ENCODE measurements at places on chromosomes 5 and 9.

DNA sequence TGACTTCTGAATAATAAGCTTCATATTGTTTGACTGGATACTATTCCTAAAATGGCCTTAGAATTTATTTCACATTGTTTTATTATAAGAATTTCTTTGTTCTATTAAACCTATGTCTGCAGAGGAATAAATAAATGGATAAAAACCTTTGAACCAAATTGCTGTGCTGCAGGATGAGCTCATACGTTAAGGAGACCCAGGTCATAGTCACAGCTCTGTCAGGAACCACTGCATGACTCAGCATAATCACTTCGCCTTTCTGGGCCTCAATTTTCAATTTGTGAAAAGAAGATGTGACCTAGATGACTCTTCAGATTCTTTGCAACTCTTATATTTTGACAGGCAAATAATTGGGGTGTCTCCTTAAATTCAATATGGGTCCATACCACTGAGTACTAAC lies 36.7 kb upstream of the HMHB1 start:
- no peak for DNase-seq

DNA sequence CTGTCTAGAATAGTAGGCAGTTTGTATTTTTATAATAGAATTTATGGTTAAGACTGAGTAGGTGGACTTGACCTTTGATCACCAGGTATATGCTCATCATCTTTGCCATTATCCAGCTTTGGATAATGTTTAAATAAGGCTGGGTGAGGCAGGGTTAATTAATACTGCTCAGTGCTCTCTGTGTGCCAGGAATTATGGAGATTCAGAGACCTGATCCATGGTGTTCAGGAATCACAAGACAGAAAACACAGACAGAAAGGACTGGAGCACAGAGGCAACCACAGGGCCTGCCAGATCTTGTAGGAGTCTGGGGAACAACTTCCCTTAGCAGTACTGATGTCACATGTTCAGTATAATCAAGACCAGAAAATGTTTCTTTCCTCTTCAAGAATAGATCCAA lies 186.3 kb upstream of the ADCY2 start:
- DNase-seq, result no peak

GRCh38 chr5:42506662-42507061 lies 83.4 kb downstream of the GHR start:
- no peak for DNase-seq

DNA sequence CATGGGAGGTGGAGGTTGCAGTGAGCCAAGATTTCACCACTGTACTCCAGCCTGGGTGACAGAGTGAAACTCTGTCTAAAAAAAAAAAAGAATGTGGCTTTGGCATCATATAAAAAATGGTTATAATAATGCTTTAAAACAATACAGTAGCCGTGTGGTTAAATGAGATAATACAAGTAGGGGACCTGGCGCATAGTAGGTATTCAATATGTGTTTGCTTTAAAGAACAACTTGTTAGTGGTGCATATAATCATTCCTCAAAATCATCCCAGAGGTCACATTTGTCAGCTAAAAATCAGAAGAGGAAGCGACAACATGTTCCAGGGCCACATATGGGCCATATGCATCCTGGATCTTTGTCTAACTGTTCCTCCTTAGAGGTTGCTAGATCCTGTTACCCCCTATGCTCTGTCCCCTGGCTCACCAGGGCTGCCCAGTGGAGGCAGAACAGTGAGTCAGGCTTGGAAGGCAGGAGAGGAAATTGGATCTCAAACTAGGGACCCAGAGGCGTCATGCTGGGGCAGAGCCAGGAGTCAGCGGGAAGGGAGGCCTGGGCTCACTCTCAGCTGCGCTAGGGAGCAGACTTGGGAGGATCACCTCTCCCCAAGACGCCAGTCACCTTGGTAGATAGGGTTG lies 27.7 kb downstream of the LHX6 start:
- DNase-seq, result no peak

DNA sequence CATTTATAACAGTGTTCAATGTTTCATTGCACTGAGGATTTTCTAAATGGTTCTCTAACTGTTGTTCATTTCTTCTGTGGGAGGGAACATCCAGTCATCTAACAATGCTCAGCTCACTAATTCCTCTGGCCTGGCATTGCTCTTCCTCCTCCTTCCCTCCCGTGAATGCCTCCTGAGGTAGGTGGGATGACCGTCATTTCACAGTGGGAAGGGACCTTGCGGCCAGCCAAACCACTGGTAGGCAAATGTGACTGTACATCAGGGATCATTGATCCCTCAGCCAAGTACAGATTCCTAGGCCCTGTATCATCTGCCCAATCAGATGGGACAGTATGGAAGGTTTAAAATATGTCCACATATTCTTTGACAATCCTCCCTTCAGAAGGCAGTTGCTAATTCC lies 23.7 kb upstream of the VDAC1 start:
- DNase-seq, result no peak

DNA sequence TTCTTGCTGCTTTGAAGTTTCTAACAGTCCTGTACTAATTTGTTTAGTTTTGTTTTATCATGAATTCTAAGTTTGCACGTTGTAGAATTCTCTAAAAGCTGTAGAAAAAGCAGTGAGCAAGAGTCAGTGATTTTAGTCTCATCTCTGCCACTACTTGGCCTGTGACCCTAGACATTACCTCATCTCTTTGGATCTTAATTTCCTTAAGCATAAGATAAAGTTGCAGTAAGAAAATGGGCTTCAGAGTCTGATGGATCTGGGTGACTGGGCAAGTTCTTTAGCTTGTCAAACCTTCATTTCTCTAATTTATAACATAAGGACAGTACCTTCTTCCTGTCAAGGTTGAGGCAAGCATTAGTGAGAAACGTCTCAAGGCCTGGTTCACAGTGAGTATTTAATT lies 247.9 kb downstream of the DMRT2 start:
- no peak for DNase-seq

DNA sequence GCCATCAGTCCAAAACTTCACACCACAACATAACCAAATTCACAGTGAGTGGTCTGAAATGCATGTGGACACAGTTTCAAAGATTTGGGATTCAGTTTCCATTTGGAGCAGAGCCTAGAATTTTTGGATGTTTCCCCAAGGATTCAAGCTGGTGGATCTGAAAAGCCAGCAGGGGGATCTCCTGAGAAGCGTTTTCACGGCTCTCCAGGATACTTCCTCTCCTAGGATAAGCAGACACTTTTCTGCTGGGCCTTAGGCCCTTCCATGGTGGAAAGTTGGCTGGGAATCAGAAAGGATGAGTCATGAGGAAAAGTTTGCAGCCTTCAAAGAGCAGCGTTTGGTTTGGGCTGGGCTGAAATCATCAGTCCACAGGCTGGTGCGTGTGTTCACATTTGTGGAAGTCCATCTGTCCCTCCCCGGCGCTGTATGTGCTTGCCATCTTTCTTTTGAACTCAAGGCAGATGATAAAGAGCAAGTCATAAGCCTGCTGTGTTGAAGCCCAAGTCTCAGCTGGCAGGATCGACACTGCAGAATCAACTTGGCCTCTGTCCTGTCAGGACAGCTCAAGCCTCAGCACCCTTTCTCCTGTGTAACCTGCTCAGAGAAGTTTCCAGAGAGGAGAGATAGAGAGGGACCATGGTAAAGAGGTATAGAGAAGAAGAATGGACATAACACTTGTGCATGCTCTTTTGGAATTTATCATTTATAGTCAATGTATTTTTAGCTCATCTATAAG lies 152.6 kb upstream of the MSX2 start:
- DNase-seq, result no peak

- DNase-seq, result peak; percentile 85
These were observed 503 bp upstream of the CANX start for GRCh38 chr5:179697993-179698934.

- DNase-seq, result no peak
These were observed 66.3 kb upstream of the NFIB start for GRCh38 chr9:14380061-14380836.

DNA sequence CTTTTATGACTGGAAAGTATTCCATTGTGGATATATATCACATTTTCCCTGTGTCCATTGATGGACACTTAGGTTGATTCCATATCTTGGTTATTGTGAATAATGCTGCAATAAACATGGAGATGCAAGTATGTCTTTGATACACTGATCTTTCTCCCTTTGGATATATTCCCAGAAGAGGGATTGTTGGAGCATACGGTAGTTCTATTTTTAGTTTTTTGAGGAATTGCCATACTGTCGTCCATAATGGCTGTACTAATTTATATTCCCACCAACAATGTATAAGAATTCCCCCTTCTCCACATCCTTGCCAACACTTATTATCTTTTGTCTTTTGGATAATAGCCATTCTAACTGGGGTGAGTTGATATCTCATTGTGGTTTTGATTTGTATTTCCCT lies 54.9 kb upstream of the PITX1 start:
- no peak for DNase-seq

DNA sequence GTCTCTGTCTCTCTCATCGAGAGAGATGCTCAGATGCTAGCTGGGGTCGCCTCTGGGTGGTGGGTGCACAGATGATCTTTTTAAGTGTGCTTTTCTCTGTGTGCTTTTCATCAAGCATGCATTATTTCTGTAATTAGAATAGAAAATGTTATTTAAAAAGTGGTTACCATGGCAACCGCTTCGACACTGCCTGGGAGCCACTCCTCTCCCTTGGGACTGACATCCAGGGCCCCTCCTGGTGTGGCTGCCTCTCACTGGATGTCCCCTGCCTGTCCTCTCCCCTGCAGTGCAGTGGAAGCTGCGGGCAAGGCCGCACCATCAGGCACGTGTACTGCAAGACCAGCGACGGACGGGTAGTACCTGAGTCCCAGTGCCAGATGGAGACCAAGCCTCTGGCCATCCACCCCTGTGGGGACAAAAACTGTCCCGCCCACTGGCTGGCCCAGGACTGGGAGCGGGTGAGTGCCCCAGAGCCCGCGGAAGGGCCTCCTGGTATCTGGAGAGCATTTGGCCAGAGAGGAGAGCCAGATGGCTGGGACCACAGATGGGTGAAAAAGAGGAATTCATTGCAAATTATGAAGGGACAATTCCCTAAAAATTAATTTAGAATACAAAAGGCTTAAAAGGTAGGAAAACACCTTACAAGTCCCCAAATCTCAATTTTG lies 34.7 kb downstream of the ADAMTSL2 start:
- no peak for DNase-seq

GRCh38 chr9:118088090-118088489 lies 383.9 kb downstream of the TLR4 start:
- DNase-seq, result no peak

- no peak for DNase-seq
These were observed 35.3 kb upstream of the TMED7 start for GRCh38 chr5:115661101-115661500.

- no peak for DNase-seq
These were observed 1711.3 kb upstream of the ACO1 start for GRCh38 chr9:30673132-30673531.

- no peak for DNase-seq
These were observed 162.6 kb downstream of the CPLANE1 start for GRCh38 chr5:37086466-37087173.

- DNase-seq, result no peak
These were observed 53.3 kb downstream of the LPAR1 start for GRCh38 chr9:110984890-110985437.

- no peak for DNase-seq
These were observed 100.0 kb downstream of the SPATA31D1 start for GRCh38 chr9:82088591-82088990.

GRCh38 chr9:113501129-113501686 lies 37.7 kb downstream of the RGS3 start:
- DNase-seq, result no peak

DNA sequence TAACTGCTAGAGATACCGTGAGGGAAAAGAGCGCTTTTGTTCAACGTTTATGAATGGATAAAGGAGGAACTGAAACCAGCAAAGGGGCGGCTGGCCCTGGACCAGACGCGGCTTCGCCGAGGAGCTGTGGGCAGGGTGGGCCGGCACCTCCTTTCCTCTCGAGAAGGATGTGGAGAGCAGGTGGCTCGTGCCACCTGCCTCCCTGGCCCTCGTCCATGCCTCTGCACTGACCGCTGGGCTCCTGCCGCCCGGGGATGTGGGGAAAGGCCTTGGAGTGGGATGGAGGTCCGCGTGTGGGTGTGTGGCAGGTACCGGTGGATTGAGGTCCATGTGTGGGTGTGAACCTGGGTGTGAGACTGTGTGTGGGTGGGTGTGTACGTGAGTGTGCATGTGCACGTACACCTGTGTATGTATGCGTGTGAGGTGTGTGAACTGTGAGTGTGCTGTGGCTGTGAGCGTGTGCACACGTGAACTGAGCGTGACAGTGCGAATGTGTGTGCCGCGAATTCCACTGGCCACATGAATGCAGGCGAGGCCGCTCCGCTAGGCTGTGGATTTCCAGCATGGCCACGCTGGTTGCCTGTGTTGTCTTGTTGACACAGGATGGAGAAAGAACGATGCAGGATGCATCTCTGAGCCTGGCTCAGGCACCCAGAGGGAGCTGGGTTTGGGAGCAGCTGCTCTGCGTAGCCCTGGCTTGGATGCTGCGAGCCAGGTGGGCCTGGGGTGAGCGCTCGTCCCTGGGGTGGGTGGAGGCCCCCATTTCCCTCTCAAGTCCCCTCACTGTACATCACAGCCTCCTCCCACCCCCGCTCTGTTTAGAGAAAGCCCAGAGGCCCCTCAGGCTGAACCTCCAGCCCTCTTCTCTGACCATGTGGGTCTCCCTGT lies 4.4 kb upstream of the CEP72 start:
- no peak for DNase-seq

DNA sequence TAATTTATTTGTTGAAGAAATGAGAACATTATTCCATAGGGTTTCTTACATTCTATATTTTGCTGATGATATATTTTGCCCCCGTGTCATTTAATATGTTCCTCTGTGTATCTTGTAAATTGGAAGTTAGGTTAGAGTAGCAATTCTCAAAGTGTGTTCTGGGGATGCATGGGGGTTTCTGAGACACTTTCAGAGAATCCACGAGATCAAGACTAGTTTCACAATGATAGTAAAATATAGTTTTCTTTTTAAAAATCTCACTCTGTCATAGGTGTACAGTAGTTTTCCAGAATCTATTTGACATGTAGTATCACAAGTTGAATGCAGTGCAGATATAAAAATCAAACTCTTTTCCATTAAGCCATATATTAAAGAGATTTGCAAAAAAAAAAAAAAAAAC lies 488.6 kb upstream of the SGCD start:
- no peak for DNase-seq

DNA sequence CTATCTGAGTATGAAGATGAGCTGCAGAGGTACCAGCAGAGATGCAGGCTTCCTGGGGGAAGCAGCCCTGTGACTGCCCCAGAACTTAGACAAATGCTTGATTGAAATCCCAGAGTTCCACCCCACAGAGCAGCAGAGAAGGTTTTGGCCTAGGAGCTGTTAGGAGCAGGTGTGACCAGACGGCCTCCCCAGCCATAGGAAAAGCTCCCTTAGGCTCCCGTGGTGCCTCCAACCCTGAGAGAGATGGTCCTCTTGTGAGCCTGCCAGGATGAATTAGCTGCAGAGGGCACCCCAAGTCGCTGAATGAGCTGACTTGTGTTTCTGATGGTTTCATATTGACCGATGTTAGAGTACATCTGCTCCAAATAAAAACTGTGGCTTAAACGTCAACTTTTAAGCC lies 22.1 kb downstream of the NTRK2 start:
- DNase-seq, result no peak

DNA sequence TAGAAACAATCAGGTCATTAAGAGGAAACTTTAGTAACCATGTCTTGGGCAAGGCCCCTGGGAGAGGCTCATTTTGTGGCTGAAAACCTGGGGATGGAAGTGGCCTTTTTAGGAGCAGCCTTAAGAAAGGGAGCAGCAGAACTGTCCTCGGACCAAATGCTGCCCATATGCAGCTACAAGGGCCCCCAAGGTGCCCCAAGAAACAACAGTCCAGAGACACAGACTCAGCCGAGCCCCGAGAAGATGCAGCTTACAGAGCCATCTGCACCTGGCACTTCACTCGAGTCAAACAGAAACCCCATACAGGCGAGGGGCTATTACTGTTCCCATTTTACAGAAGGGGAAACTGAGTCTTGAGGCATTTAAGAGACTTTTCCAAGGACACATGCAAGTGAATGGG lies 58.0 kb downstream of the COL23A1 start:
- DNase-seq, result no peak

- no peak for DNase-seq
These were observed 19.3 kb upstream of the PIP5K1B start for GRCh38 chr9:68685770-68686169.
